ENCODE measurements at places on chromosomes 2 and 18.

DNA sequence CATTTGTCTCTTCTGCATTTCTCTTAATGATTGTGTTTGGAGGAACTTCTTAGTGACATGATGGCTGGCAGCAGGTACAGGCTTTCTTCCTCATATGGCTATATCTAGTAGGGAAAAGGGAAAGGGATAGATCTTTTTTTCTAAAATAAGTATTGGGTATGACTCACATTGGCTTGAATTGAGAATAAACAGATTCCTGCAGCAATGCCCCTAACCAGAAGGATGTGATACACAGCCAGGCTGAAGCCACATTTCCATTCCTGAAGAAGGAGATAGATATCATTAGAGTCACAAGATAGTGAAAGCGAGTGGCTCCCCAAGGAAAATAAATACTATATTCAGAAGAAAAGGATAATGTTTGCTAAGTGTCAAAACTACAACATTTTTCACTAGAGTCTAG lies 61.1 kb downstream of the VWC2L start:
- DNase-seq, result no peak

DNA sequence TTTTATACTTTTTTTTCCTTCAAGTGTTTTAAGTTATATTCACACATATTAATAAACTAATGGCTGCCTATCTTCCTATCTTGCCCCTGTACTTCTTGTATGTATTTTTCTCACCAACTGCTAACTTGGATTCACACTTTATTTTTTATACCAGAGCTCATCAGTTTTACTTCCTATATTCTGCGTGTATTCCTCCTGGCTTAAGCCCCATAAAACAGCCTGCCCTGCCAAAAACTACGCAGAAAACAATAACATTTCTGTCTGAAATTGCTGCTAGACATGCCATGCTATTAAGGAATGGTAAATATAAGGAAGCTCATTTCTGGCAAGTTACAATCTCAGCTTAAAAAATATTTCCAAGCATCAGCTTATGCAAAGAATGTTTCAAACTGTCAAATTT lies 172.3 kb downstream of the UBE2E3 start:
- DNase-seq, result no peak

GRCh38 chr2:118687698-118688097 lies 159.8 kb downstream of the EN1 start:
- DNase-seq, result no peak

- DNase-seq, result no peak
Measured at GRCh38 chr2:10561288-10562035, 113.3 kb upstream of the ODC1 start.

DNA sequence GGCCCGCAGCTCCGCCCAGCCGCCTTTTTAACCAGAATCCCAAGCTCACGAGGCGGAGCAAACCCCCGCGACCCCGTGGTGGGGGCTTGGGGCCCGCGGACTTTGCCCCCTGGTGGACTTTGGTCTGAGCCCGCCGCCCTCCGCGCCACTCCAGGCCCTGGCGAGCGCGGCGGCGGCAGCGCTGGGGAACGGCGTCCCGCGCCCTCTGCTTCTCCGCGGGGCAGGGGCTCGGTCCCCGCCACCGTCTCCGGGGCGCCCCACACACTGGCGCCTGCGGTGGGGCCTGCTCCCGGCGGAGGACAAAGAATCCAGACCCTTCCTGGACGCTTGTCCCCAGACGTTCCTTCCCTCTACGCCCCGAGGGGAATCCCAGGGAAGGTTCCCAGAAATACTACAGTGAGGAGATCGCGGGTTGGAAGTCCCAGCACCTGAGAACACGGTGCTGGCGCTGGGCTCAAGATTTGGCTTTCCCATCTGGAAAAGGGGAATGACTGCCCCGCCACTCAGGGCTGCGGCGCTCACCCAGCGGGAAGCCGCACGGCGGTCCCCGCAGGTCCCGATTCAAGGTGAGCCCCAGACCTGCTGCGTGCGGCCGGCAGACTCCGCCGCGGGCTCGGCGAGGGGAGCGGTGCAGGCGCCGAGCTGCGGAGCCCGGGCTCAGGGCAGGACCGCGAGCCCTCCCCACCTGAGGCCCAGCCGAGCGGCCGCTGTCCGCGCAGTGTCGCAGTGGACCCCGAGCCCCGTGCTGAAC lies at the start of gene HAAO:
TSS of gene HAAO (minus strand) at position 1 of the 751 bp plus-strand sequence. CDS start 47 bp downstream, outside the sequence.
- DNase-seq, result peak; percentile 39
